Kasumi-1 (cell line): ENCODE measurements at places on chromosomes 2 and 18.

DNA sequence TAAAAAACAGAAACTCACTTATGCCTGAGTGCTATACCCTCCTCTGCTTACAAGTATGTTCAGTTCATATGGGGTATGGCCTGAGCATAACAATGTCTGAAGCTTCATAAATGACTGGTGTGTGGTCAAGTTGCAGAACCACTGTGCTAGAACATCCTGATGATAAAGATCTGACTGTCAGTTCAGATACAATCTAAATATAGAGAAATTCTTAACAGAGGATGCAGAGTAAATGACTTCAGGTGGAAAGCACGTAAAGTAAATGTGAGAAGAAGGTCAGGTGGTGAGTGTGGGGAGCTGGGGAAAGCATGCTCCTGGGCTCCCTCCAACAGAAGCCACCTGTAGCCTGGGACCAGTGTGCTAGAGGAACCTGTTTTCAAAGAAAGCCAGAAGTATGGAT is 926.2 kb downstream of the TSN start:
- no peak for DNase-seq

- no peak for DNase-seq
Measured at GRCh38 chr2:101515477-101515876, 40.6 kb upstream of the RFX8 start.

DNA sequence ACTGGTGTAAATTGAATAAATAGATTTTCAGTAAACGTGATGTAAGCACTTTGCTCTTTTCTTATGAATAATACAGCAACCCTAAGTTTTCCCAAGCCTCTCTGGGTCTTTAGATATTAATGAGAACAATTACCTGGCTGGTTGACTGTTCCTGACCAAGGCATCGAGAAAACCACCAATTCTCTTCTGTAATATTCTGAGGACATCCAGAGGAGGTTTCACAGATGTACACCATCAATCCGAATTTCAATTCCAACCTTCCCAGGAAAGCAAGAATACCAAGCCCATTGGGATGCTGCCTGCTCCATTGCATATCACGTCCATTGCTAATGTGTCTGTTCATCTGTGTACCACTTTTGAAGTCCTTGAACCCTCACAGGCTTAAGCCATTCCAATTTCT is 571.8 kb downstream of the NUP35 start:
- DNase-seq = no peak

- no peak for DNase-seq
Measured at GRCh38 chr18:53253789-53254188, 913.8 kb downstream of the DCC start.

GRCh38 chr2:174023591-174024523 is 58.7 kb upstream of the SP3 start:
- peak; percentile 18 for DNase-seq

DNA sequence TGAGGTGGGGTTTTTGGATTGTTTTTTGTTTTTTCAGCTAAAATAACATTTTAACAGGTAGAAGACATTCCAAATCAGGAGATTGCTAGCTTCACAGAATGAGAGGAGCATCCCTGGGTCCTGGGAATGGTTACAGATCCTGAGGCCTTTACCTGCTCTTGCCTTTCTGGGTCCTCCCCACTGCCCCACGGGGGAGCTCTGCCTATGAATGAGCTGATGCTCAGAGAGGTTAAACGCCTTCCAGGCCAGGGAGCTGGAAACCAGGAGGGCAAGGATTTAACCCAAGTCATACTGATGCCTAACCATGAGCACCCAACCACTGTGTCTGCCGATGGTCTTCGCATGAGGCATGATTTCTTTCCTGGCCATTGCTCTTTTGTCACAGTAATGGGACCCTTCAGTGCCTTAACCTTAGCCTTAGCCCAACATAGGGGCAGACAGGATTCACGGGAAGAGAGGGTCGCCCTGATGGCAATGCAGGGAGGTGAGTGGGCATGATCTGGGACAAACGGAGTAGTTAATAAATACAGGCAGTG is 16.1 kb downstream of the MOCOS start:
- DNase-seq = no peak

- DNase-seq = no peak
Measured at GRCh38 chr2:11022591-11023273, 111.0 kb downstream of the KCNF1 start.

DNA sequence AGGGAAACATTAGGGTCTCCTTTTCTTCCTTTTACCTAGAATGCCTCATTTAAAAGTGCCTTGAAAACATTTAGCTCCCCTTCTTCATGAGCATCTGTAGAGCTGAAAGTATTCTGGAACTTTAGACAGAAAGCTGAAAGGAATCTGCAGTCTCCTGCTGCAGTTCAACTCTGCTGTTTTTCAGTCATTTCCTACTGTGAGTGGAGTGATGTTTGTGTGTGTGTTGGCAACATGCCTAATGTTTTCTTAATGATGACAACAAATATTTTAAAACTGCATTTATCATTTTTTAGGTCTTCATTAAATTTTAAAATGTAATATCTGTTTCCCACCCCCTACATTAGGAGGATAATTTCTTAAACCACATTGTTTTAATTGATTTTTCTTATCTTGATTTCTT is 66.6 kb downstream of the TWSG1 start:
- no peak for DNase-seq

DNA sequence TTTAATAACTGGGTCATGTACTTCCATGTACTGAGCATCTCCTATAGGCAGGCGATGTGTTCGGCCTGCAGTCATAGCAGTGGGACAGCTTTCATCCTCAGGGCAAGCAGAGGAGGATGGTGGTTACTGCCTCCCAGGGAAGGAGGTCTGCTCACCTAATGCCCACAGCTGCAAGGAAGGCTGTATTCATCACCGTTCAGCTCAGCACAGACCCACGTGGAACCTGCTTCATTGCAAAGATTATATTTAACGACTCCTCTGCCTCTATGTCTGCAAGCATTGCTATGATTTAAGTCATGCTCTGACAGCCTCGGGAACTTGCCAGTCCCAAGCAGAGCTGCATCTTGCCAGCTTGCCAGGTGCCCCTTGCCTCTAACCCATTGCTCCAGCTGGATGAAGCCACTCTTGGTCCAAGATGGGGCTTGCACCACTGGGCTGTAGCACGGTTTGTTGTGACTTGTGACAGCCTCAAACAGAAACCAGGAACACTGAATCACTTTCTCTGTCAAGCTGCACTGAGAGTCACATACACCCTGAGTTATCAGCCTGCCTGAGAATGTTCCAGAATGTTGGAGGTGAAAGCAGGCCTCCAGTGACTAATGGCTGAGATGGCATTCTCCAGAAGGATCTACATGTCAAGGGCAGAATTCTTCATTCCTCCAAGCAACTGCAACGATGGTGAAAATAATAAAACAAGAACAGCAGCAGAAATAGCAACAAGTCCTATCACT is 651.1 kb upstream of the ID2 start:
- DNase-seq = no peak

DNA sequence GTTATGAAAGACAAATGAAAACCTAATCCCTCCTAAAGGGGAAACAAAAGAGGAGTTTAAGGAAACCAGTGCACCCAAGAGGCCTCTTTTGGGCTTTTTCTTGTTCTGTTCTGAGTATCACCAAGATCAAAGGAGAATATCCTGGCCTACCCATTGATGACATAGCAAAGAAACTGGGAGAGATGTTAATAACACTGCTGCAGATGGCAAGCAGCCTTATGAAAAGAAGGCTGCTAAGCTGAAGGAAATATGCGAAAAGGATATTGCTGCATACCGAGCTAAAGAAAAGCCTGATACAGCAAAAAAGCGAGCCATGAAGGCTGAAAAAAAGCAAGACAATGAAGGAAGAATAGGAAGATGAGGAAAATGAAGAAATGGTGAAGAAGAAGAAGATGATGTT is 23.6 kb upstream of the STAT4 start:
- no peak for DNase-seq

- no peak for DNase-seq
Measured at GRCh38 chr2:11437602-11438001, 28.4 kb downstream of the E2F6 start.

GRCh38 chr2:219084791-219085190 is 24.1 kb upstream of the IHH start:
- peak; percentile 17 for DNase-seq

DNA sequence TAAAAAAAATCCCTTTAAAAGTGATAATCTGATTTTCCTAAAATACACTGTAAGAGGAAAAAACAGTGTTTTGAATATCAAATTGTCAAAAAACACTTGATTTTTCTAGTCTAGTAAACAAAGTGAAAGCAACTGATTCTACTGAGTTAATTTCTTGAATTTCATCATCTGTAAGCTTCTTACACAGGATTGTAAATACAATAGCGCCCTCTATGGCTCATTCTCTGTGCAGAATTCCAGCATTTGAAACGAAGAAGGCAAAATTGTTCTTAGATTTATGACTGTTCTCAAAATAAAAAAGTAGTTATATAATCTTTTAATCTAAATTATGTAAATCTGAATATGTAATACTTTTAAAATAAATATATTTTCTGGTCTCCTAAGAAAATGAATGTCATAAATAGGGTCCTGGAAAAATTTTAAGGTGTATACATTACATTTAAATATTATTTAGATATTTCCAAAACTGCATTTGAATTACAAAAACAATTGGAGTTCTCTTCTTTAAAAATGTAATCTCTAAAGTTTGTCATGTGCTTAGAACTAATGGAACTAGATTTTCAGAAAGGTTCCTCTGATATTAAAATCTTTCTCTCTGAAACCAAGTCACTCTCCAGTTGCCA is 176.9 kb upstream of the MC4R start:
- peak; percentile 82 for DNase-seq

DNA sequence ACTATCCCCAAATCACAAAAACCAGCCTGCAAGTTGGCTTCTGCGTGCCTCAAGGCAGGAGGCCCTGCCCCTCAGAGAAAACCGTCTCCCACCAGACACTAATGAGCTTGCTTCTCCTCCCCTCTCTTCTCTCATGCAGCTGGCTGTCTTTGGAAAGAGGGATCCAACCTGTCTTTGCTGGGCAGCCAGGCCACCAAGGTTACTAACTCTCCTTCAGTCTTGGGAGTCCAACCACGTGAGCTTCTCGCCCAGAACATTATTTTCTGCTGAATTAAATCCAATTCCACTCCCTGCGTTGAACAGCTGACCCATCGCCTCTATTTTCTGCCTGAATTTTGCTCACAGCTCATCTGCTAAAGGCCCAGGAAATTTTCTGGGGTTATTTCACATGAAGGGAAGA is 291.3 kb upstream of the NCKAP5 start:
- DNase-seq = no peak

- no peak for DNase-seq
Measured at GRCh38 chr18:78801011-78801410, 178.6 kb upstream of the SALL3 start.

- DNase-seq = peak; percentile 36
Measured at GRCh38 chr2:85409845-85410583, at the start of gene CAPG. Gene CAPG (minus strand): TSS chr2:85410366. CDS start chr2:85402145, 8,221 bp downstream.

DNA sequence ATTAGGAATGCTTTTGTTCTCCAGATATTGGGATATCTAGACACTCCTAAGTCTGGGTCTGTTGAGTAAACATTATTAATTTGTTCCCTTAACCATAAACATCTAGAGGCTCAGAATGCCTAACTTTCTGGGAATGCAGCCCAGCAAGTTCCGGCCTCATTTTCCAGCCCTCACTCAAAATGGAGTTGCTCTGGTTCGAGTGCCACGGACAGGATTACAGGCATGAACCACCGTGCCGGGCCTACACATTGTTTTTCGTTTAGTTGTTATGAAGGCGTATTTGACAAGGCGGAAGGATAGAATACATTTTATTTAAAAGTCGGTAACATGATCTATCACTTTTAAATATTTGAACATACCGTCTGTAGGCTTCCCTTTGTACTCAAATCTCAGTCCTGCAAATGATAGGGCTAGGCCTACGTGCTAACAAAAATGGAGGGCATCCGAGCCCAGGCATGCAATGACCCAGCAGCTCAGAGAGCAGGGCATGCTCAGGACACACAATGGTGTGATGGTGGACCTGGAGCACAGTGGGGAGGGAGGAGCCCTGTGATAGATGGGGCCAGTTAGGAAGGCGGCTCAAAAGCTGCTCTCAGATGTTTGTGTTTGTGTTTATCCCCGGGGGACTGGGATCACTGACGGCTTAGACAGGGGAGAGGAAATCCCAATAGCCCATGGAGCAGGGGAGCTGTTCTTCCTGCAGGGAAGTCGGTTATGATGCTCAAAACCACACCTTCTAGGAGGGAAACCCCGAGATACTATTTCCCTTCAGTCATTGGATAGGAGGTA is 2.9 kb upstream of the SCYGR1 start:
- DNase-seq = no peak

DNA sequence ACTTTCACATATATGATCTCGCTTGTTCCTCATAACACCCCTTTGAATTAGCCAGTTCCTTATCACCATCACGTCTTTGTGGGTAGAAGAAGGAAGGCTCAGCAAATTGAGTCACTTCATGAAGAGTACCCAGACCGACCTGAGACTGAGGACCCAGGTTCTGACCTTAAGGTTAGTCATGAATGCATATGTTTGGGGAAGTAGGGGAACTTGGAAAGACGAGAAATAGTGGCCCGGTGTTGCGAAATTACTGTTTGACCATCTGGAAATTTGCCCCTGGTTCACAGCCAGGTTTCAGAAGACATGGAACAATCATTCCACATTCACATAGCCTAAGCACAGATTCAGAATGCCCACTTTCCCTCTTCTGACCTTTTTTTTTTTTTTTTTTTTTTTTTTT is 59.8 kb downstream of the MEIS1 start:
- DNase-seq = no peak

DNA sequence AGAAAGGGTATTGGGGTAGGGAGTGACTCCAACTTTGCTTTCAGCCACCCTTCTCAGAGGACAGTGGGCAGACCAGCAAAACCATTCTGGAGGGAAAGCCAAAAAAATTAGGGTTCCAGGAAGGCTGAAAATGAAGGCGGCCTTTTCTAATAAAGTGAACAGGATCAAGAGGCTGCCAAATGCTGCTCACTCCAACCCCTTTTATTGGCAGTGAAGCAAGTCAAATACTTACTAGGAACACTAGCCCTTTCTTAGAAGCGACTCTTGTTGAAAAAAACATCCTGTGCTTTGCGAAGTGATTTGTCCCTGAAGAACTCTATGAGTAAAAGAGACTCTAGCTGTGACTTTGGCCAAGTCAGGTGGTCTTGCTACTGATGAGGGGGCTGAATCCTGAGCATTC is 83.6 kb upstream of the CYP1B1 start:
- DNase-seq = no peak

GRCh38 chr18:35789543-35789942 is 182.9 kb upstream of the RMP24 start:
- DNase-seq = no peak

DNA sequence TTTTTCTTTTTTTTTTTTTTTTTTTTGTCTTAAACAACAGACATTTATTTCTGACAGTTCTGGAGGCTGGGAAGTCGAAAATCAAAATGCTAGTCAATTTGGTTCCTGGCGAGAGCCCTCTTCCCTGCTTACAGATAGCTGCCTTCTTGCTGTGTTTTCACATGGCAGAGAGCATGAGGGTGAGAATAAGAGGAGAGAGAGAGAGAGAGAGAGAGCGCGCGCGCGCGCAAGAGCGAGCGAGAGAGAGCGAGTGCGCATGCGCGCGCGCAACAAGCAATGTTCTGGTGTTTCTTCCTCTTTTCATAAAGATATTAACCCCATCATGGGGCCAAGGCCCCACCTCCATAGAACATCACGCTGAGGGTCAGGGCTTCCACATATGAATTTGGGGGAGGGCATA is 20.9 kb downstream of the MTCL1 start:
- no peak for DNase-seq

- no peak for DNase-seq
Measured at GRCh38 chr2:234330902-234331301, 166.0 kb downstream of the ARL4C start.

- peak; percentile 25 for DNase-seq
Measured at GRCh38 chr2:102592601-102593000, 26.8 kb upstream of the SLC9A2 start.

- no peak for DNase-seq
Measured at GRCh38 chr2:167733747-167734146, 513.6 kb downstream of the STK39 start.

- DNase-seq = no peak
Measured at GRCh38 chr2:45439788-45440773, 171.0 kb downstream of the SRBD1 start.
